A549 treated with Hydrocortisone at 1 μM for 4 hours (cell line): ENCODE measurements at places on chromosomes 13 and 19. TPM values are rescaled to one million over a fixed set of nuclear protein-coding genes. Genes with fewer than 3 reads are reported as not detected.

Gene POU2F2
- 0.33 to 0.80 TPM (median 0.70 TPM) in 5 replicates for total RNA-seq

Gene ZNF442
- total RNA-seq: not detected in 5 replicates

Gene PABPC3
- 0.12 to 0.17 TPM (median 0.15 TPM) in 5 replicates for total RNA-seq

Gene FCER2
- not detected in 5 replicates for total RNA-seq

Gene LILRB1
- 0.02 TPM in 1 of 5 replicates, not detected in the others for total RNA-seq

Gene DCT
- not detected in 5 replicates for total RNA-seq

Gene GPR18
- not detected in 5 replicates for total RNA-seq

Gene LILRB2
- 0.06 to 0.22 TPM (median 0.08 TPM) in 3 of 5 replicates, not detected in the others for total RNA-seq

Gene ATP4B
- total RNA-seq: not detected in 5 replicates

Gene CALR3
- total RNA-seq: 0.15 TPM in 1 of 5 replicates, not detected in the others

Gene IZUMO1
- total RNA-seq: not detected in 5 replicates

Gene FFAR2
- not detected in 5 replicates for total RNA-seq
